ENCODE measurements at places on chromosomes 6 and 20.

GRCh38 chr6:73742433-73742832 is 46.4 kb downstream of the CD109 start:
- no peak for DNase-seq

DNA sequence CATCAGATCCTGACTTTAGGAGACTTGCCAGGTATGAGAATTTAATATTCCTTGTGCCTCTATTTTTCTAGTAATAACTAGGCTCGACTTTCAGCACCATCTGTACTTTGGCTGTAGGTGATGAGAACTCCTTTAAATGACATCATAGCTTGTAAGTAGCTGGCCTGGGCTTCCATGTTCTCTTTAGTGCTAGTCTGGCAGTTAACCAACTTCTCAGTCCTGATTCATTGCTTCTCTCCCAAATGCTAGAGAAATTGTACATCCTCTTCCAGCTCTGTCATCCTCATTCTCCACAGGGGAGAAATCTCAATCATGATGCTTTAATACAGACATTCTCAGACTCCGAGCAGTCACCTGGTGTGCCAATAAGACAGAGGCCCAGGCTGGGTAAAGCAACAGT is 143.5 kb upstream of the MOCS1 start:
- DNase-seq, result no peak

DNA sequence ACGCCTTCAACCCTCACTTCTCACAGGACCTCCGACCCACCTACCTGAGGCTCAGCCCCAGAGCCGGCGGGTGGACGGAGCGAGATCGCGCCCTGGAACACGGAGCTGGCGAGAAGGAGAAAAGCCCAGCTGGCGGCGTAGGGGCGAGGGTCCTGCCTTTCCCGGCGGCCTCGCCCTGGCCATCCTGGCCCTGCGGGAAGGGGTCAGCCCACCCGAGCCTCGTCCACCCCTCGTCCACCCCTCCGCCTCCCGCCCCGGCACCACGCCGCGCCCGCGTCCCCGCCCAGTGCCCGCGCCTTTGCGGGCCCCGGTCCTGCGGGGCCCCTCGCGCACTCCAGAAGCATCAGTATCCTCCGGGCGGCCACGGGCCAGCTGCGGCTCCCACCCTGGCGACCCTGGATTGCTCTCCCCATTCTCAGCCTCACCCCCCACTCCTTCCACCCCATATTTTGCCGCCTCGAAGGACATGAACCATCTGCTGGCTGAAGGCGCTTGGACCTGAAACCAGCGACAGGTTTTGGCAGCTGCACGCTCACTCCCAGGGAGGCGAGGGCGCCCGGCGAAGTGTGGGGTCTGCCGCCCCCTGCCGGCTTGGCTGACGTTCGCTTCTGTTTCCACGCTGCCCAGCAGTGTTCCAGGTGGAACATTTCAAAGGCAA is 65.1 kb downstream of the PLG start:
- peak; percentile 1 for DNase-seq

DNA sequence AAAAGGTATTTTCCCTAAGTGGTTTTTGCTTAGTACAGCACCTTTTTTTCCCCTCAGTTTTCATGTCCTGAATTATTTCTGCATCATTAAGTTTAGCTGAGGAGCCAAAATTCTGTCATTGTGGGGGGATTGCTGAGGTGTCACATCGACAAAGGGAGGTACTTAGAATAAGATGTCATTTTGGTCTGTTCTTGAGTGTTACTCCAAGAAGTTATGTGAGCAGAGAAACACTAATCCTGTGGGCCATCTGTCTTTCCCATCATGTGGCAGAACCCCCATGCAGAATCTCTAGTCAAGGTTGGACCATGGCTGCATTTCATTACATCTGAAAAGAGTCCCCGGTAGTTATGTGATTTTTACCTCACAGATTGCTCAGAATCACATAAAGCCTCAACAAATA is 167.8 kb upstream of the CENPW start:
- DNase-seq, result no peak

GRCh38 chr6:111898452-111898851 is 25.2 kb upstream of the FYN start:
- DNase-seq, result no peak

GRCh38 chr20:20836836-20837235 is 124.4 kb upstream of the RALGAPA2 start:
- DNase-seq, result no peak

- DNase-seq, result no peak
Measured at GRCh38 chr6:150753371-150754064, 112.0 kb upstream of the MTHFD1L start.
